ENCODE measurements at places on chromosomes 4 and X.
A peak's percentile ranks its signal among the peaks of the same experiment; 100 is the strongest.

- DNase-seq: peak; percentile 75
These were observed 227.0 kb downstream of the MAGEB17 start for GRCh38 chrX:16394290-16394689.

DNA sequence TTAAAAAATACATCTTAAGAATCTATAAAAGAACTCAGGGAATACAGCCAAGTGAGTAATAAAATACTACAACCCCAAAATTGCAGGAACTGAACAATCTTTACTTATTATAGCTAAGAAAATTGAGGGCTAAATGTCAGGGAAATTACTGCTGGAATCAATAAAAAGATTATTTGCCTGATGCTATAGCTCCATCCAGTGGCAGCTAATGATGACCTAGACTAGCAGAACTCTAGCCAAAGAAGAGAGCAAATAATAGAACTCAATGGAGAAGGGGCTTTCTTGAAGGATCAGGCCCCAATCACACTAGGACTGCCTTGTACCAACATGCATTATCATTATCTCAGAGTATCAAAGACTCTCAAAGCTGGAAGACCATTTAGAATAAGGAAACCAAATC is 85.0 kb upstream of the FAM241A start:
- peak; percentile 21 for DNase-seq

- DNase-seq: no peak
These were observed 193.1 kb downstream of the SPATA18 start for GRCh38 chr4:52244103-52244775.

DNA sequence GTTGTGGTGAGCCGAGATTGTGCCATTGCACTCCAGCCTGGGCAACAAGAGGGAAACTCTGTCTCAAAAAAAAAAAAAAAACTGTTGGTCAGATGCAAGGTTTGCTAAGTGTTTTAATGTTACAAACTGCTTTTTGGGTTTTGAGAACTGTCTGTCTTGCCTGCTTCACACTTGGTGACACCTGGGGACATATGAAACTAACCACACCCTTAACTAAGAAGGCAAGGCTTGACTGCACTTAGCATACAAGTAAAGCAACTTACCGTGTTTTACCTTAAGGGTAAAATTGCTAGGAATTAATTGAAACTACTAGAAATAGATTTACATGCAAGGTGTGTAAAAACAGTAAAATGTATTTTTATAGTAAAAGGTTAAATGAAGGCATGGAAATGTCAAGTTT is 180.4 kb downstream of the OR13H1 start:
- no peak for DNase-seq

DNA sequence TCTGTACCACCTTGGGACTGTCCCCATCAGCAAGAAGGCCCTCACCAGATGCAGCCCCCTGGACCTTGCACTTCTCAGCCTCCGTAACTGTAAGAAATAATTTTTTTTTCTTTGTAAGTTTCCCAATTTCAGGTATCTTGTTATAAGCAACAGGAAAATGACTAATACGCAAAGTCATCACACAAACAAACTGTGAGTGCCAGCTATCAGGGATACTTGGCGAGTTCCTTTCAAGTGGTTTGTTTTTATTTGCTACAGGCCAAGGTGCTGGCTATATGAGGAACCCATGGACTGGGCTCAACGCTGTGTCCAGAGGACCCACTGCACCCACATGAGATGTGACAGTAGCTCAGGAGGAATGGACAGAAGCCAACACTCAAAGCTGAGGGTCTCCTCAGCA is 11.5 kb upstream of the GPM6B start:
- no peak for DNase-seq

GRCh38 chr4:40423735-40424134 is 88.6 kb downstream of the CHRNA9 start:
- no peak for DNase-seq

- DNase-seq: no peak
These were observed 393.0 kb downstream of the PPP1R2C start for GRCh38 chrX:42384956-42385355.
